ENCODE measurements at places on chromosomes 13 and 19.

- DNase-seq = no peak
These were observed 110.8 kb upstream of the PABPC3 start for GRCh38 chr13:24985107-24985506.

- DNase-seq = no peak
These were observed 1318.9 kb downstream of the OLFM4 start for GRCh38 chr13:54347531-54347930.

GRCh38 chr19:7982651-7983099 is 22.8 kb downstream of the ELAVL1 start:
- DNase-seq = no peak

- no peak for DNase-seq
These were observed 18.9 kb downstream of the CCDC97 start for GRCh38 chr19:41328842-41329225.

- DNase-seq = no peak
These were observed 240.8 kb downstream of the NHLRC3 start for GRCh38 chr13:39279077-39279476.

DNA sequence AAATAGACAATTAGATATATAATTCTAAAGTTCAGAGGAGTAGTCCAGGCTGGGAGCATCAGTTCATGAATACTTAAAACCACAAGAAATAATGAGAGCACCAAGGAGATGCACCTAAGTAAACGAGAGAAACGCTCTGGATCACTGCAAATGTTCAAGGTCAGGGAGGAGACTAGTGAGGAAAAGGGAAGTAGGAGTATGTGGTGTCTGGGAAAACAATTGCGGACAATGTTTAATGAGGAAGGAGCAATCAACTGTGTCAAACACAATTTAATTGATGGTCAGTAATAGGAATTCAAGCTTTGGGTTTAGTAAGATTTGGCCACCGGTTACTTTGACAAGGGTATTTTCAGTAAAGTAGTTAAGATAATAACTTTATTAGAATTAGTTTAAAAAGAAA is 652.2 kb downstream of the DACH1 start:
- DNase-seq = no peak

GRCh38 chr19:6890401-6890913 is 3.1 kb downstream of the ADGRE1 start:
- no peak for DNase-seq

DNA sequence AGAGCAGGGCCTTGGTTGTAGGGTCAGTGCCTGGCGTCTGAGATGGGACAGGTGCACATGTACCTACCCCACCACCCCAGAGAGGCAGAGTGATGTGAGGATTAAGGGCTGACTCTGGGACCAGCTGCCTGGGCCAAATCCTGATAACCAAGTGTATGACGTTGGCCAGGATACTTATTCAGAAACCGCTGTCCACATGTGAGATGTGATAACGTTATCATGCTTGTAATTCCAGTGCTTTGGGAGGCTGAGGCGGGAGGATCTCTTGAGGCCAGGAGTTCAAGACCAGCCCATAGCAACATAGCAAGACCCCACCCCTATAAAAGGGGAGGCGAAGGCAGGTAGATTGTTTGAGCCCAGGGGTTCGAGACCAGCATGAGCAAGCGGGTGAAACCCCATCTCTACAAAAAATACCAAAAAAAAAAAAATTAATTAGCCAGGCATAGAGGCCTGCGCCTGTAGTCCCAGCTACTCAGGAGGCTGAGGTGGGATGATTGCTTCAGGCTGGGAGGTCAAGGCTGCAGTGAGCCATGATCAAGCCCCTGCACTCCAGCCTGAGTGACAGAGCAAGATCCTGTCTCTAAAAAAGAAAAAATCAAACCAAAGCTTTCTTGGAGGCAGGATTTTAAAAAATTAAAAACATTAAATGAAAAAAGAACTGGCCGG is 10.0 kb downstream of the ADGRE5 start:
- no peak for DNase-seq

GRCh38 chr13:46369506-46370277 is 17.4 kb downstream of the RUBCNL start:
- DNase-seq = peak; percentile 89

GRCh38 chr19:53947624-53948023 is 15.1 kb upstream of the CACNG8 start:
- DNase-seq = no peak

- no peak for DNase-seq
These were observed 274.9 kb downstream of the KCNRG start for GRCh38 chr13:50290186-50290585.

GRCh38 chr13:23799945-23800344 is 89.3 kb downstream of the MIPEP start:
- peak; percentile 31 for DNase-seq

- no peak for DNase-seq
These were observed 1018.3 kb downstream of the DIAPH3 start for GRCh38 chr13:59145381-59145780.

GRCh38 chr13:21034603-21035191 is 26.7 kb downstream of the LATS2 start:
- peak; percentile 36 for DNase-seq

- DNase-seq = no peak
These were observed 759 bp upstream of the TLE6 start for GRCh38 chr19:2976609-2977000.

DNA sequence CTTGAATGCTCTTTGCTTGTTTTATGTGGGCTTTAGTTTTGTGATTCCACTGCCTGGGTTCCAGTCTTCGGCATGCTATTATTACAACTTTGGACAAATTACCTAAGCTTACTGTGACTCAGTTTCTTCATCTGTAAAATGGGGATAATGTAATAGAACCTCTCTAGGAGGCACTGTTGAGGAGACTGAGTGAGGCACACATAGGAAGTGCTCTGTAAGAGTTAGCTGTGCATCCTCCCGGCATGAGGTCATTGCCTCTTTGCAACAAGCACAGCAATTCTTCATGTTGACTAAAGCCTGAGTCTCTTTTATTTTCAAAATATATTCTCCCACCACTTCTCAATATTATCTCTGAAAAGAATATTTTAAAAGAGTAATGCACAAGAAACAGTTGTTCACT is 227.4 kb downstream of the DLEU7 start:
- DNase-seq = peak; percentile 80

- DNase-seq = no peak
These were observed 28.9 kb upstream of the POSTN start for GRCh38 chr13:37627428-37627827.
